ENCODE measurements at places on chromosomes 1 and 21.

GRCh38 chr1:17883136-17883535 lies 128.0 kb downstream of the ACTL8 start:
- DNase-seq: no peak

GRCh38 chr1:109816175-109816811 lies 52.6 kb upstream of the EPS8L3 start:
- no peak for DNase-seq

- no peak for DNase-seq
These were observed 24.5 kb upstream of the DISC1 start for GRCh38 chr1:231601824-231602672.

- no peak for DNase-seq
These were observed 22.4 kb downstream of the ZZZ3 start for GRCh38 chr1:77659879-77660593.

DNA sequence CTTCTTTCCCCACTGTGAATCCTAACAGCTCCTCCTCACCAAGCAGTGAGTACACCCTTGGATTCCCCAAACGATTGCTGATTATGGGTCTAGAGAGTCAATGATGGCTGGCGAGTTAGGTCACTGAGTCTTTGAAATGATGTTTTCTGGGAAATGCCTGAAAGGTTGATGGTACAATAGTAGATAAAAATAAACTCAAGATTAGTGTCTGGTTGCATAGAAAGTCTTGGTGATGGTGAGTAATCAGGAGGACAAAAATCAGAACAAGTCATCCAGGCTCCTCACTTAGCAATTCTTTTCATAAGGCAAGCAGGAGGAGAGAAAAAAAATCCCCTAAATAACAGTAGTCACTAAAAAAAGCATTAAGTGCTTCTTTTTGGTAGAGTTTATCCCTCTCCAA lies 22.6 kb downstream of the HLX start:
- no peak for DNase-seq

DNA sequence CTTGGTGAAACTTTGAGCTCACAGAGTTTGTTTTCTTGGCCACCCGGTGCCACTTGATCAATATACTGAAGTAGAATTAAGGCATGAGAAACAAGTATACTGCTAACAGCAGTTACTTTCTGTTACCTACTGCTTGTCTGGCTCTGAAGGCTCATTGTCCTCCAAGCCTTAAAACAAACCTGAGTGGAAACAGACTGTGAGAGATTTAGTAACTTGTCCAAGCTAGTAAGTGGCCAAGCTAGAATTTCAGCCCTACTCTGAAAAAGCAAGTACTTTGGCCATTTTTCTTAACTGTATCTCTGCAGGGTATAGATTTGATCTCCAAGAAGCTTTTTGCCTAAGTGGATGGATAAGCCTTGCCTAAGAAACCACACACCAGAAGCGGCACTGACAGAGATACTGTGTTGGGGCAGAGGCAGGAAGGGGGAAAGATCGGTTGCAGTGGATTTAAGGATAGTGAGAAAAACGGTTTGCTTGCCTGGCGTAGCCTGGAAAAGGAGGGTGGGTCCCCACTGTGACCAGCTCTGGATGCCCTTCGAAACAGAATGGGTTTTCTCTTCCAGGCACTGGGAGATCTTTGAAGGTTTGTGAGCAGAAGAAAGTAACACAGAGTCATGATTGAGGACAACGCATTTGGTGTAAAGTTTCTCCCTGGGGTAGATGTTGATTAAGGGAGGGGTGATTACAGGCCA lies 2.1 kb upstream of the MACO1 start:
- DNase-seq: no peak

DNA sequence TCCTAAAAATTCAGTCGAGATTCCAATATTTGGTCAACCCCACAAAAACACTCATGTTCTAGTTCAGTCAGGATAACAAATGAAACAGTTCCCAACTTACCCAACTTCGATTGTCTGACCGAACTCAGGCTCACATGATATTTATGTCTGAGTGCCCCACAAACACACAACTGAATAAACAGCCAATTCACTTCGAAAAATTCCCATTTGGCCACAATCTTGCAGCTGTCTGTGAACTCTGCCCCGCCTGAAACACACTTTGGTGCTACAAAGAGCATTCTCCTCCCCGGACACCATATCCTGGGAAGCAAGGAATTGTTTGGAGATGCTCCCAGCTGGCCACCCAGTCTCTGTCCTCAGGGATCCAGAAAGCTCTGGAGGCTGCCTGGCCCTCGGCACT lies 52.9 kb upstream of the SIM2 start:
- DNase-seq: no peak

- no peak for DNase-seq
These were observed 1.6 kb downstream of the ACAP3 start for GRCh38 chr1:1306070-1306660.

DNA sequence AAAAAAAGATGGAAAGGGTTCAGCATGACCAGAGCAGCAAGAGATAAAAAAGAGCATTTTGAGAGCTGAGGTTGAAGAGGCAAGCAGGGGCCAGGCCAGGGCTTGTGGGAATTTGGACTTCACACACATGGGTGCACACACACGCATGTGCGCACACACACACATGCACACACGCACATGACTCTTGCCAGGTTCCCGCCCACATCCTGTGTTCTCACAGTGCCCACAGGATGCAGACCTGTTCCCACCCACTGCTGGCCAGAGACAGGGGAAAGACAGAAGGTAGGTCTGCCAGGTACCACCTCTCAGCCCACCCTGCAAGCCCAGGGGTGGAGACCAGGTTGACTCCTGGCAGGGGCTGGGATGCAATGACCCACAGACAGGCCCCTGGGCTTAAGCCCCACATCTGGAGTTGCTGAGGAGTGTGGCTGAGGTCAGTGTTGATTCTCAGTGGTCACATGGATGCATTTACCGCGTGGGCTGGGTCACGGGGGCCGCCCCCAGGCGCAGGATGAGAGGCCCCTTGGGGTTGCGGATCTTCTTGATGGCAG lies 4.4 kb downstream of the COL16A1 start:
- DNase-seq: no peak

- no peak for DNase-seq
These were observed 41.9 kb downstream of the TRIM11 start for GRCh38 chr1:228364706-228365213.

- DNase-seq: no peak
These were observed 10.0 kb upstream of the MACF1 start for GRCh38 chr1:39194398-39195051.

GRCh38 chr1:55579332-55580001 lies 364.3 kb upstream of the USP24 start:
- DNase-seq: no peak

GRCh38 chr21:33247599-33247998 lies 17.9 kb downstream of the IFNAR2 start:
- no peak for DNase-seq

DNA sequence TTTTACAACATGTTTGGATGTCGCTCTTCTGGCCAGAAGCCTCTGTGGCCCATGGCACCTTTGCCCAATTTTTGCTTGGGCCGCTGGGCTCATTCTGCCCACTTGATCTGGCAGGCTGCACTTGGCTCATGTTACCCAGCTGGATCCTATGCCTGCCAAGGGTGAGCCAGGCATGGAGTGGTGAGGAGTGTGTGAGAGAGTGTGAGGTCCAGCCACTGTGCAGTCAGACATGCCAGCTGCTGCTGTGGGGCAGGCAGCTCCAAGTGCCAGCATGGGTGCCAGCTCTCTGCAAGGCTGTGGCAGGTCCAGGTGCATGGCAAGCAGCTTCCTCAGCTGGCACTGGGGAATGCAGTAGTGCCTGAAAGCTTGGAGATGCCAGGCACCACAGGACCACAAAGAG lies 71.0 kb downstream of the EBNA1BP2 start:
- no peak for DNase-seq

DNA sequence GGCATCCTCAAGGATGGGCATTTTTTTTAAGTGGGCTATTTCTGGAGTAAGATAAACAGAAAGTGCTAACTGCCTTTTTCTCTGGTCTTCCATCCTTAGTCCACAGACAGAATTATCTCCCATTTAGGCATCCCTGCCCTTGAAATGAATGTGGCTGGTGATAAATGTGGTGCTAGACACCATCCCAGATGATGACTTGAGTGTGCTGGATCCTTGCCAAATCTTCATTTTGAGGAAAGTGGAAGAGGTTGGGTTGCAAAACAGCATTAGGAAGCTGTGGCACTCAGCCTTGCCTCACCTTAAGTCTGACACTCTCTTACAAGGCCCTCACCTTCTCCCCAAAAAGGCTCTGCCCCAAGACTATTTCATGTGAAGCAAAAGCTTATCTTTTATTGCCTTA lies 19.2 kb downstream of the MAB21L3 start:
- no peak for DNase-seq

DNA sequence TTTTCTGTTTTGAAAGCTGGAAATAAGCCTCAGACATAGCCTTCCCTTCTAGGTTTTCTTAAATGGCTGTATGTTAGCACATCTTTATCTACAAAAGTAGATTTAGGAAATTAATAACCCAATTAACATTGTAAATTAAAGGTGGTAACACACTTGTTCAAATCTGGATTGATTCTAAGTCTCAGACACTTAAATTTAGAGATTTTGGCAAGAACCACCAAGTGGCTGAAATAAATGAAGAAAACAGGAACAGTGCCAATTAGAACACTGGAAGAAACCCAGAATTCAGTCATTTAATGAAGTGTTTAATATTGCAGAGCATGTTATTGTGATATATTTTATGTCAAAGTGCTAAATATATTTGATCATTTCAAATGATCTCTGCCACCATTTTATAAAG lies 628.2 kb downstream of the USP25 start:
- no peak for DNase-seq

DNA sequence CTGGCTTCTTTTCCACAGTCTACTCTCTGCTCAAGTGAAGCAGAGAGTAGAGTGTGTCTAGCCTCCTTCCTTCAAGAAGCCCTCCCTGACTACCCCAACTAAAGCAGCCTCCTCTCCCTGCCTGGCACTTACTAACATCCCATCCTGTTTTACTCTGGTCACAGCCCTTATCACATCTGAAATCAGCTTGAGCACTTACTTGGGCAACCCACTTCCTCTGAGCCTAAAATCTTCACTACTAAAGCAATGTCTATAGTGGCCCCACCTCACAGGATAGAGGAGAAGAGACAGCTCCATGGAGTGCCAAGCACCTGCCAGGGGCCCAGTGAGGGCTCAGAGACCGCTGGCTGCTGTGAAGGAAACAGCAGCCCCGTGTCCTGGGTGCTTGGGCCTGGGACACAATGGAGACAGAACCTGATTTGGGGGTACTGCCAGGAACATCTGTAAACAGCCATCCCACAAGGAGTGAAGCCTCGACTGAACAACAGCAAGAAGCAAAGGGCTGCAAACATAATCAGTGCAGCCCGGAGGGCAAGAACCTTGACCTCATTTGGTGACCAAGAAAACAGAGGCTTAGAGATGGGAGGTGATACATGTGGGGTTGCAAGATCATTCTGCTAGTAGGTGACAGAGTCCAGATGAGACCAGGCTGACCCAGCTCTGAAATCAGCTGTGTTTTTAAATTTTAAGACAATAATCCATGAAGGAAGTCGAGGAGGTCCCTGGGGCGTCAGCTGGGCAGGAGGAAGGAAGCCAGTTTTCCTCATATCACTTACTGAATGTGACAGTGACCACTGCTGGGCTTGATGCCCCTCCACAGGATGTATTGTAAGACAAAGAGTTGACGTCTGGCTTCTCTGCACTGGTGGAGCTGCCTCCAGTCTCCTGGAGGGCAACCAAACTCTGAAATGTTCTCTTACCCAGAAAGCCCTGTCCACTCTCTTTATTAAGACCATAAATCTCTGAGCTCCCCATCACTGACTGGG lies 710.6 kb downstream of the MATN1 start:
- DNase-seq: no peak

GRCh38 chr1:89843273-89844130 lies 22.7 kb downstream of the LRRC8D start:
- DNase-seq: peak; percentile 42

GRCh38 chr1:198577444-198577843 lies 37.0 kb upstream of the ATP6V1G3 start:
- DNase-seq: no peak

- DNase-seq: no peak
These were observed 108.3 kb downstream of the KCND3 start for GRCh38 chr1:111880881-111881837.

DNA sequence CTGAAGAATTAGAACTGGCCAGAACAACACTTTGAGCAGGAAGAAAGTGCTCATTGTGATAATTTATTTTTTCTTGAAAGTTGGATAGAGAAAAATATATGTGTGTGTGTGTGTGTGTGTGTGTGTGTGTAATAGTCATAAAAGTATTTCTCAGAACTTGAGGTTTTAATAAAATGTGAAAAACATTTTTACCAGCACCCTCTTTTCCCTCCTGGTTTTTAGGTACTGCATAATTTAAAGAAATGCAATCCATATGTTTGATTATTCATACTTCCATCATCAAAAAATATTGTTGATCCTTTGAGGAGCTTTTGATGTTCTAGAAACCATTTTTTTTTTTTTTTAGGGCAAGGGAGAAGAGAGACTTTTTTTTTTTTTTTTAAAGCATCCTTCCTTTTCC lies 66.8 kb upstream of the JUN start:
- DNase-seq: no peak

DNA sequence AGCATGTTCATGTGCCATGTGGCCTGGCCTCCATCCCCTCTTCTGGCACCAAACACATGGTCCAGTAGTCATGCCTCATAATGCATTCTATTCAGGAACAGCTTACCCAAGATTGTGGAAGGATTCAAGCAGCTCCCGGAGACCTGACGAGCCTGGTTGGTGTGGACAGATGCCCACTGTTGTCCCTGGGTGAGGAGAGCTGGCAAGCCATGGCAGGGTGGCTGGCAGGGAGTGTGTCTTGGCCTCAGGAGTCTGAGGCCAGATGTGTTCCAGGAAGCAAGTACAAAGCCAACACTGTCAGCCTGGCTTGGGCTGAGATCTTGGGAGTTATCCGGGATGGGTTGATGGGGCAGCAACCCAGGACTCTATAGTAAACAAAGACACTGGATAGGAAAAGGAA lies 7.3 kb upstream of the FABP3 start:
- no peak for DNase-seq

DNA sequence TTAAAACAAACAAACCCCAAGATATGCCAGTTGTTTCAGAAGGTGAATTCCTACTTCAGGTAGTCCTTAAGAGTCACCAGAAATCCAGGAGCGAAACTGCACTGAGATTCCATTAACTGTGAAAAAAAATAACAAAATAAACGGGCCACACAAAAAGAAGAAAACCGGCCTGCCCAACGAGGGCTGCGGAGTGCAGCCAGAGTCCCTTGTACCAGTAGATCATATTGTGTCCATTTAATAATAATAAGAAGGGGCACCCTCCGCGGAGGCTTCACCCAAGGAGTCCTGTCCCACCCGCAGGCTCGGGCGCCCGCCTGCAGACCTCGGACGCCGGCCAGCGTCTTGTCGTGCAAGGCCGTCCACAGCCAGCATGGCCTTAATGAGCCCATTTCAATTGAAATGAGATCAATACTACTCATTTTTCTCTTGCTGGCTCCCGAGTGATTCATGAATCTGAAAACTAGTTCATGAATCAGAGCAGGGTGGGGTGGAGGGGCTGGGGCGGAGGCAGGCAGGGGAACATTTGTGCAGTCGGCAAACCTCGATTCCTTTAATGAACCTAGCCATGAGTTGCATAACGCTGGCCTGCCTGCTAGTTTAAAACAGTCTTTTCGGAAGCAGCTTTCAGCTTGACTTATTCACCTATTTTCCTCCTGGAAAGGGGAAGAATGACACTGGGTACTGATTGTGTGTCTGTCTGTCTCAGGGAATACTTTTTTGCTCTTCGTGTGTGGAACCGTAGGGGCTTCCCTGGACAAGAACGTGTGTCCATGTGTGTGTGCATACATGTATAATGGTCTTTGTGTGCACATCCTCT lies 113.1 kb upstream of the IRF2BP2 start:
- DNase-seq: no peak

All from NT2/D1 (cell line).